ENCODE measurements at places on chromosomes 5 and 9.

DNA sequence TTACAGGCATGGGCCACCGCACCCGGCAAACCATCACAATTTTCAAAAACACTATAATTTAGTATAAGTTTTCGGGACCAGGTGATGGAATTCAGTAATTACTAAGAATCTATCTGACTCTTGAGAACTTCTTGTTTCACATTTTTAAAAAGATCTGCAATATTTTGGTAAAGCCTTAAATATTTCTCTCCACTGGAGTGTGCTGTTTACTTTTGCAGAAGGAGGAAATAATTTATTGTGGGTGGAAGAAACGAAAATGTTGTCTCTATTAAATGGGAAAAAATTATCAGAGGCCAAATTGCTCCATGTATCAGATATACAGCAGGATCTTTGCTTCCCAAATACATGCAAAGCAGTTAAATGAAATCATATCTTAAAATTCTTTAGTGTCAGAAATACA, 566.8 kb upstream of the CYLC2 start:
- no peak for DNase-seq

- DNase-seq = no peak
These were observed 89.6 kb downstream of the RAB3C start for GRCh38 chr5:58672521-58672920.

- DNase-seq = peak; percentile 59
These were observed 597 bp upstream of the IRX4 start for GRCh38 chr5:1883120-1883924.

GRCh38 chr5:45385321-45386058, 310.7 kb downstream of the HCN1 start:
- no peak for DNase-seq

DNA sequence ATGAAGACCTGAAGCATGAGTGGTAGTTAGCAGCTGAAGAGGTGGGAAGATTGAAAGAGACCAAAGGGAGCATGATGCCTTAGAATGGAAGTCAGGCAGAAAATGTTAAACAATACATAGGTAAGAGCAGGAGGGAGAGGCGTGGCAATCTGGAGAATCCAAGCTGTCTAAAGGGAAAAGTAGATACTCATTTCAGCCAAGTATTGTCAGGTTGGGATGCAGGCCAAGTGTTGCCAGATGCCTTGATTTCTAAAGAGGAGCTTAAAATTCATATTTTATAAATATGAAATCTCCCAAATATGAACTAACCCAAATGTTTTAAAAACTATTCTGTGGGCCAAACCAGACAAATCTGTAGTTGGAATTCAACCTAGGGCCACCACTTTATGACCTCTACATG, 4.2 kb downstream of the PAM start:
- no peak for DNase-seq

- no peak for DNase-seq
These were observed 984.4 kb upstream of the DMAC1 start for GRCh38 chr9:8783941-8784340.
